ENCODE measurements at places on chromosomes 2 and 18.

DNA sequence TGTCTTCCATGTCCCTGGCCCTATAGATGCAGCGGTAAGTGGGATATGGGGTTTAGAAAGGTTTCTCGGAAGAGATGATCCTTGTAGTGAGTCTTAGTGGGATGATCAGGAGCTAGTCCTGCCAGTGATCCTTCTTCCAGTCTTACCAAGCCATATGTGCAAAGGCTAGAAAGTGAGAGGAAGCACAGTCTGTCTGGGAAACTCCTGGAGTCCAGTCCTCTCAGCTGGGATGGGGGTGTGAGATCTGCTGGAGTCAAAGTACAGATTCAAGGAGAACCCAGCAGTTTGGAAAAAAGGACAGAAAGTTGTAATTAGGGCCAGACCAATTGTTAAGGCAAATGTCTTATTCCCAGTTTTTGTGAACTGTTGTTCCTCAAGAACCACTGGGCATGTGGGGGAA, 83.3 kb downstream of the LIMS1 start:
- no peak for DNase-seq

DNA sequence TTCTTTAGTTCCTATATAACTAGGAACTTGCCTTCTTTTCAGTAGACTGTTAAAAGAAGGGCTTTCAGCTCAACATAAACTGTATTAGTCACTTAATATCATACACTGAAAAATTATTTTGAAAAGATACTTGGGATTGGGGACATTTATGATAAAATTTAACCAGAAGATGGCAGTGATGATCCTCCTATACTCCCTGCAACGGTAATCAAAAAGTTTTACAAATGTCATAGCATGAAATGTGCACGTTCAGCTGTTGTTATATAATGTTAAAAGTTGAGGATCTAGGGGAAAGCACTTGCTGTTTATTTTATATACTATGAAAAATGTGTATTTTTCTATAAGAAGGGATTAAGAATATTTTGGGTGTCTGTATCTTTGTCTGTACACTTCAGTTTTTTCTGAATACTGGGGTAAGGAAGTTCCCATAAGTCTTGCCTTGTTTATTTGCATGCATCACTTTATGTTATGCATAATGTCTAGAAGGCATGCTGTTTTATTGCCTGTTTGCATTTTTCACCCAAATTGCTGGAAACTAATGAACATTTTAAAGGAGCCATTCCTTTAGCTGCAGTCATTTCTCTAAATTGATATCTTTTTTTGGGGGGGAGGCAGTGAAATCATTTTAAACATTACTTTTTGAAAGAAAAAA, 19.0 kb downstream of the DYNC1I2 start:
- DNase-seq: no peak

- no peak for DNase-seq
These were observed 20.5 kb downstream of the RPRD1A start for GRCh38 chr18:36046898-36047297.

DNA sequence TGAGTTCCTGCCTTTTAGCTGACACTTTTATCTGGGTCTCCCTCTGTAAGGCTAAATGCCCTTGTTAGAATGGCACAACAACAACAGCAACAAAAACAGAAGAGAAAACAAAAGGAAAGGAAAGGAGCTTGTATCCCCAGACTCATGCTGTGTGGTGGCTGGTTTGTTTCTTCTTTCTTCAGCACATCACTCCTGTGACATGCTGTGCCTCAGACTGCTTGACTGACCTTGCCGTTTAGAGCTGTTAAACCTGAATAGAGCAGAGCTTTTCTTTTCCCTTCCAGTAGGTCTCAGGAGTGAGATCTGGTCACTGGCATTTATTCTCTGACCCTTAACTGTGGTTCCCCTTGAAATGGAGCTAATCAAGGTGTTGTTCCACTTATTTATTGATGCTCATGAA, 18.9 kb downstream of the GALNT13 start:
- no peak for DNase-seq

- no peak for DNase-seq
These were observed 77.1 kb downstream of the SUMO1 start for GRCh38 chr2:202161151-202161835.

- no peak for DNase-seq
These were observed 60.9 kb downstream of the METTL4 start for GRCh38 chr18:2510416-2510815.

- DNase-seq: no peak
These were observed 28.3 kb downstream of the SCTR start for GRCh38 chr2:119495948-119496347.

- DNase-seq: no peak
These were observed 206.0 kb downstream of the NCK2 start for GRCh38 chr2:105950521-105951383.

- DNase-seq: no peak
These were observed 48.3 kb downstream of the THUMPD2 start for GRCh38 chr2:39730685-39731302.

DNA sequence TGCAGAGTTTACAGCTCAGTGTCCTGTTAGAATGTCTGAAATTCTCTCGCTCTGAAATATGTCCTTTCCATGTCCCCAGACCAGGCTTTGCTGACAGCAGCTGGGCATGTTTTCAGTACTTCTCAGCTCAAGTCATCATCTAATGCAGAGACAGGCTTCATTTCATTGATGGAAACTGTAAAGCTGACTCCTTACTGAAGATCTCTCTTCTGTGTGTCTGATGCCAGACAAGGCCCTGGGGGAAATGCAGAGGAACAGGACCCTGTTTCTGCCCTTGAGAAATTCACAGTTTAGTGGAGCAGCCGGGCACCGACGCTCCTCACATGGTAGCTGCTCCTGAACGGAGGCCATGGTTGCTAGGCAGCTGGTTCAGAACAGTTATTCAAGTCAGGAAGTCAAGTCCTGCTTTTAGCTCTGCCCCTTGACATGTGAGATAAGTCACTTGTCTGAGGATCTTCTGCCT, 24.6 kb upstream of the FZD7 start:
- no peak for DNase-seq

DNA sequence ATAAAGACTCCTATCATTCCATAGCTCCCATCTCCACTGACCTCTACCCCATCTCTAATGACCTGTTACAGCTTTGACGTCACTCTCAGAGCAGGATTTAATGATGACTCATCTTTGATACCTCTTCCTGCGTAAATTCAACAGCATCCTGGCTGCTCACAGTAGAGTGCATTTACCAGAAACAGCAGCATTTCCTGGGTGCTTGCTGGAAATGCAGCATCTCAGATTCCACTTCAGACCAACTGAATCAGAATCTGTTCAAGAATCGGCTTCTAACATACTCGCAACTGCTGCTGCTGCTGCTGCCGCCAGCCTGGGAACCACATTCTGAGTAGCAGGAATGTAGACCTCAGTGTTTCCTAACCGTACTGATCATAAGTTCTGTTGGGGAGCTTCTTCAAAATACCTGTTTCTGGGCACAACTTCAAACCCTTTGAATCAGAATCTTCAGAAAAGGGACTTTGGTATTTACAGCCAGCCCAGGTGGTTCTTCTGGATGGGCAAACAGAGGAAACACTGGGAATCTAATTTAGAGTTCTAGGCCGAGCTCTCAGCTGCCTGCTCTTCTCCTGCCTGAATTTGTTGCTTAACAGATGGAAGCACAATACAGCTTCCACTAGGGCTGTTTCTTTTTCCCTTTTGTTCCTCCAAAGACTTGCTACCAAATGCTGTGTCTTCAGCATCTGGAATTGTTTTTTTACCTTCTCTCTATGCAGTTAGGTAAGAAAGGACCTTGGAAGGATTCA, 241.4 kb downstream of the NCKAP5 start:
- DNase-seq: no peak

DNA sequence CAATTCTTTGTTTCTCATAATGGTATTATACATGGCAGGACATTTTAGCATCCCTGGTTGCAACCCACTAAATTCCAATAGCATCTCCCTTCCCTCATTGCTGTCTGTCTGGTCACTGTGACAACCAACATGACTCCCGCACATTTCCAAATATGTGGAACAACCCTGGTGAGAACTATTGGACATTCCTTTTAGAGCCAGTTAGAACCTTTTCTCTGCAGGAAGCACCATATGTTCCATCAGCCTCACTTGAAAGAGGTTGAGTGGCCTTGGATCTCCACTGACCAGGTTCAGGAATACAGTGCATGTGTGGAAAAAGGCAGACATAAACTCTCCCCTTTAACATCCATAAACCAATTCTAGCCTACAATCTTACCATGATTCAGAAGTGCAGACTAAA, 25.9 kb upstream of the GLS start:
- no peak for DNase-seq

- DNase-seq: no peak
These were observed 263.6 kb downstream of the RNF144A start for GRCh38 chr2:7180638-7181370.

DNA sequence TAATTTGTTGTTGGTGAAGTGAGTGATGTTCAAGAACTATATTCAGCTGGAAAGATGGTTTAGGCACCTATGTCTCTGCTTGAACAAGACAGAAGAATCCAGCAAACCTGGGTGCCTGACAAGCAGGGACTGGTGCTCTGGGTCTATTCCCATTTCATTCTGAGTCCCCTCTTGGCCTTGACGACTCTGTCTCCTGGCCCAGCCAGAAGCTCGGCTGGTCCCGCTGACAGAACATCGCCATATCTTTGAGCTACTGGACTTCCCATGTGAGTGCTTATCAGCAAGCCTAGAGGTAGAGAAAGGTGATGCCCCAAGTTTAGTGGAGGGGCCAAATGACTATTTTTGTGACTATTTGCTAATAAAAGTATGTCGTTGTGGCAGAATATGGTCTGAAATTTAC, 48.2 kb downstream of the SDC1 start:
- no peak for DNase-seq

GRCh38 chr18:49645841-49646351, 84.0 kb downstream of the LIPG start:
- no peak for DNase-seq

DNA sequence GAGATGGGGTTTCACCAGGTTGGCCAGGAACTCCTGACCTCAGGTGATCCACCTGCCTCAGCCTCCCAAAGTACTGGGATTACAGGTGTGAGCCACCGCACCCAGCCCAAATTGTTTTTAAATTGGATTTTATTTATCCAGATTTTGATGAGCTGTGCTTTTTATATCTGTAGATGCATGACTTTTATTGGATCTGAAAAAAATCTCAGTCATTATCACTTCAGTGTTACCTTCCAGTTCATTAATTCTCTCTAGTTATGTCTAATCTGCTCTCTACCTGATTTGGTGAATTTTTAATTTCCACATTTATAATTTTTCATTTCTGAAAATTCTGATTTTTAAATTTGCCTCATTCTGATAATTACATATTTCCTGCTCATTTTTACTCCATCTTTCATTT, 13.5 kb downstream of the AGFG1 start:
- DNase-seq: no peak

DNA sequence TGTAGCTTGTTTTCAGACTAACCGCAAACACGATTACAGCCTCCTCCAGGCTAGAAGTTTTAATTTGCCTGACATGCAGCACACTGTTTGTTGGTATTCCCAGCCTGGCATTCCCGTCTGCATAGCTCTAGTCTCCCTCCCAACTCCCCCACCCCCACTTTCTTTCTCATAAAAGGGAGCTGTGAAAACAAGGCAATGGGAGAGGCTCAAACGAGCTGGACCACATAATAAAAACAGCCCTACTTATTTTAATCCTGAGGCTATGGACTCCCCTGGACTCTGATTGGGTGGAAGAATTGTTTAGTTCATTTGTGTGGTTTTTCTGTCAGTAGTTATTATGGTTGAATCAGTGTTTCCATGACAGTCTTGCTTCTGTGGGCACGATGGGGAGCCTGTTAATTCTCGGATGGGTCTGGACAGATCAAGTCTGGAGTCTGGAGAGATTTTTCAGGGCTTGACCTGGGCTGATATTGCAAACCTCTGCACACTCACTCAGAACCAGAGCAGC, 1.2 kb downstream of the STON1 start:
- DNase-seq: no peak

- no peak for DNase-seq
These were observed 28.4 kb downstream of the YWHAQ start for GRCh38 chr2:9602412-9602811.

- DNase-seq: no peak
These were observed 3.1 kb upstream of the SPAST start for GRCh38 chr2:32060266-32060665.

DNA sequence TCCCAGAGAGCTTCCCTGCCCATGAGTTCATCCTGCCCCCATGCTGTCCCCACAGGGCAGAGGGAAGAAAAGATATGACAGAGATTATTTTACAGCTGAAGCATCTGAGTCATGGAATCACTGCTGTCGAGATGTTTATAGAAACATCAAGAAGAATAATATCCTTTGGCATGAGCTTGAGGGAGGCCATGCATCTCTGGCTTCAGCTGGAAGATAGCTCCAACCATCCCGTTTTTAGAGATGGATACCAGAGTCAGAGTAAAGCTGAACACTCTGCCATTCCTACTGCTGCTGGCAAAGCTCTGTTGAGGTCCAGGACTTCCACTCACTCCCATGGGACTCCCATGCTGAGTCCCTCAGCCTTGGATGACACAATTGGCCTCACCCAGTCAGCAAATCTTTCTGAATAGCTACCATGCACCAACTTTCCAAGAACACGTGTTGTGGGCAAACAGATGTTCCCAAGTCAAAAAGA, 167.8 kb downstream of the TTC32 start:
- no peak for DNase-seq

GRCh38 chr2:4900242-4900641, 791.9 kb upstream of the SOX11 start:
- DNase-seq: no peak

DNA sequence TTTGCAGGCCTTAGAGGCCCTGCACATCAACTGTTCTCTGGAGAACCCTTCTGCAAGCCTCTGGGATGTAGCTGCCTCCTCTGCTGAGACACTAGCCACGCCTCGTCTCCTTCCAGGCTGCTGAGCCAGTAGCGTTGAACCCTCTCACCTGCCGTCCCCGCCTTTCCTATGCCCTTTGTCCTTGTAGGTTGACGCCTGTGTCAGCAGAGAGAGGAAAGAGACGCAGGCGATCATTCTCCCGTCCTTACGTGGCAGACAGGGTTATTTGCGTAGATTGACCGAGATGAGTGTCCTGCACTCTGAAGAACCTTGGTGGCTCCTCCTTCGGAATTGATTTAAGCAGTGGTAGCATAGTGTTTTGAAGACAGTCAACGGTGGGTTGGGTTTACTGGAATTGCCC, 27.8 kb downstream of the ID2 start:
- DNase-seq: no peak

- no peak for DNase-seq
These were observed 58.6 kb upstream of the NYAP2 start for GRCh38 chr2:225340923-225341322.

GRCh38 chr18:36392979-36393287, 95.4 kb downstream of the FHOD3 start:
- no peak for DNase-seq

GRCh38 chr2:17592731-17593409, 52.4 kb downstream of the VSNL1 start:
- no peak for DNase-seq

DNA sequence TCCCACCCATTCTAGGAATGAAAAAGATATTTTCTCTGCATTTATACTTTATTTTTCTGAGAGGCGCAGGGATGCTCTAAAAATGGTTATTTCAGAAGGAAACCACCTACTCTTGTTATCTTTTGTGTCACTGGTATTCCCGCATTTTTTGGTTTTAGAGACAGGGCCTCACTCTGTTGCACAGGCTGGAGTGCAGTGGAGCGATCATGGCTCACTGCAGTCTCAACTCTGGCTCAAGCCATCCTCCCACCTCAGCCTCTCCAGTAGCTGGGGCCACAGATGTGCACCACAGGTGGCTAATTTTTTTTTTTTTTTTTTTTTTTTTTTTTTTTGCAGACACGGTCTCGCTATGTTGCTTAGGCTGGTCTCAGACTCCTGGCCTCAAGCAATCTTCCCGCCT, 135.9 kb downstream of the NCK2 start:
- DNase-seq: no peak

- DNase-seq: no peak
These were observed 24.9 kb upstream of the NBEAL1 start for GRCh38 chr2:202989749-202990148.

Data from substantia nigra (tissue), 51 donors.